ENCODE measurements at places on chromosomes 1 and 21.

DNA sequence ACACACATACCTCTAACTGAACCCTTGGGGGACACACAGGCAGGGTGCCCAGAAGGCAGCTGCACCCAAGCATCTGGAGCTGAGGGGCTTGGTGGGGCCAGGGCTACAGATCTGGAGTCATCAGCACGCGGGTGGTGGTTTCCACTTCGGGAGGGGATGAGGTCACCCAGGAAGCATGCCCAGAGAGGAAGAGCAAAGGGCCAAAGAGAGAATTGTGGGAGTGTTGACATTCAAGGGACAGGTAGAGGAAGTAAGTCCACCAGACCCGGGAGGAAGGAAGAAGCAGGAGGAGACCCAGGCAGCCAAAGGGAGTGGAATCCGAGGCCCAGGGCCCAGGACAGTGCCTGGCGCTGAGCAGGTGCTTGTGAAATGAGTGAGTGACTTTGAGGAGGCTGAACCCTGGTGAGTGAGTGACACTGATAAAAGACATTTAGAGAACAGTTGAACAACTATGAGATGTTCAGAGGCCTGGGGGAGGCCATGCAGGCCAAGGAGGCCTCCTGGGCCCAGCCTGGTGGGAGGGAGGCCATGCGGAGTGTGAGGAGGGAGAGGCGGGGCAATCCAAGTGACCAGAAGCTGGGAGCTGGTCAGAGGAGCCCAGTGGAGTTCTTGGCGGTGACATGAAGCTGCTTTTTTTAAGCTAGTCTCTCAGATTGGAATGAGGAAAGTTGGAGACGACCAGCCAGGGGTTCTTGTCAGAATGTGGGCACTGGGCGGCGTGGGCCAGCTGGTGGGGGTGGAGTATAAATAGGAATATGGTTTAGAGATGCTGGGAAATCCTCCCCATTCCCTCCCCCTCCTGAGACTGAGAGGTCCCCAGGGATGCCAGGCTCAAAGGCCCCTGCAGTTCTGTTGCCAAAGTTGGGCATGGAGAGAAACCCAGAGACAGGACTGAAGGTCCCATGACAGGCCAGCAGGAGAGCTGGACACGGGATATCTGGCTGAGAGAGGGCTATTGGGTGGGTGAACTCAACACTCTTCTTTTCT is 7.9 kb downstream of the CDK18 start:
- no peak for DNase-seq

DNA sequence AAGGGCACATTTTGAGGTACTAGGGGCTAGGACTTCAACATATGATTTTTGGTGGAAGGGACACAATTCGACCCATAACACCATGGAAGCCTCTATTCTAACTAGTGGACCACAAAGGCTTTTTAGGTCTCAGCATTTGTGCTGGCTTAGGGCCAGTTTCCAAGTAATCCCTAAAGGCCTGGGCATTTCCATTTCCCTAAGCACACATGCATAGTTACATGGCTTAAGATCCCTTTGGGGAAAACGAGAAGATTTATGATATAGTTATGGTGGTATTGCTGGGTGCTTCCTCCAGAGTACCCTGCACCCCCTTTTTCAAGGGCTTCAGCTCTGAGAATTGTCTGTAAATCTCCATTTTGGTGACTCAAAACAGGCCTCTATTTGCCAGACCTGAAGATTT is 28.2 kb upstream of the TMEM54 start:
- no peak for DNase-seq

DNA sequence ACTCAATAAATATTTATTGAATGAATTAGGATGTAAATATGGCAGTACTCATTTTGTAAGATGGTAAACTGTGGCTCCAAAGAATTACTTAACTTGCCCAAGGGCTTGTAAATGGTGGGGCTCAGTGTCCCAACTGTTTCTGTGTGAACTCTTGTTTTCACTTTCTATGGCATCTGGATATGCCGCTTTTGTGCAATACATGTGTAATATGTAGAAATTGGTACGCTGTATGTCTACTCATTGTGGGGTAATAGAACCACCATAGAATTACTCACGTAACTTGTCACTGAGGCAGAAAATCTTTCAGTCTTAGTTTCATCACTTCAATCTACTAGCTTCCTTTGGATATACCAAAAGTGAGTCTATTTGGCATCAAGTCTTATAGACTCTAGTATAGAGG is 977 bp downstream of the PRPF3 start:
- DNase-seq = no peak

GRCh38 chr1:59046730-59047157 is 250.2 kb upstream of the FGGY start:
- DNase-seq = no peak

- no peak for DNase-seq
These were observed 585.6 kb downstream of the PLPP3 start for GRCh38 chr1:55993646-55994318.

GRCh38 chr1:11418056-11418455 is 60.9 kb upstream of the DISP3 start:
- no peak for DNase-seq

GRCh38 chr1:217929213-217929885 is 298.2 kb downstream of the SPATA17 start:
- DNase-seq = no peak

- no peak for DNase-seq
These were observed 3.7 kb upstream of the PHACTR4 start for GRCh38 chr1:28365864-28366263.

GRCh38 chr1:32178380-32179192 is 889 bp upstream of the TXLNA start:
- DNase-seq = no peak

- DNase-seq = no peak
These were observed 16.4 kb upstream of the KIF21B start for GRCh38 chr1:201039876-201040275.

DNA sequence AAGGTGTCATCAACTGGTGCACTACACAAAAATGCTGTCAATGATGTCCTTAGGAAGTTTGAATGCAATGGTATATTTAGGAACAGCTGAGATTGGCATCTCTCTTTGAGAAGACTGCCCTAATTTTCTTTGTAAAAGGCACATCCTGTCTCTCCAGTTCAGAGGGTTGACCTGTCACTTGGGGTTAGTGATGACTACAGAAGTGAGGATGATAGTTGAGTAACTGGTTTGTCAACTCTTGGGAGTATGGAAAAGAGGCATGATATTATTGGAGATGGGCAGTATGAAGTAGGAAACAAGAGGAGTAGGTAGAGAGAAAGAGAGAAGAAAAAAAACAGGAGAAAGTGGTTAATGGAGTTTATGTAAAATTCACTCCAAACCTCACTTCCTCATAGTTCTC is 40.4 kb upstream of the PIGC start:
- DNase-seq = no peak

- DNase-seq = no peak
These were observed 35.8 kb downstream of the ECE1 start for GRCh38 chr1:21254335-21254951.

GRCh38 chr1:6285336-6285735 is 24.4 kb upstream of the GPR153 start:
- no peak for DNase-seq

DNA sequence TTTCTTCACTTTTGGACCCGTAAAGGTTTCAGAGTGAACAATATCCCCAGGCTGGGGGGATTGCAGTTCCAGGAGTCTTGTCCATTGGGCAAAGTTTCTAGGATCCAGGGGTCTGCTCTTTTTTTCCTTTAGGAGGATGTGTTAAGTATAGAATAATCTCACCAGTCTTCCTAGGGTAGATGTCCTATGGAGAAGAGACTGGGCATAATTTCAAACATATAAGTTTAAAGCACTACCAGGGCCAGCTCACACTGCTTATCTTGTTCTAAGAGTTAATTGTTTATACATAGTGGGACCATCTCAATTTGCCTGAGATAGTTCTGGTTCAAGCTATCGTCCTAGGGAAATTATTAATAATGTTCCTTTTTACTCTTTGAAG is 1.2 kb downstream of the CHI3L2 start:
- DNase-seq = no peak

DNA sequence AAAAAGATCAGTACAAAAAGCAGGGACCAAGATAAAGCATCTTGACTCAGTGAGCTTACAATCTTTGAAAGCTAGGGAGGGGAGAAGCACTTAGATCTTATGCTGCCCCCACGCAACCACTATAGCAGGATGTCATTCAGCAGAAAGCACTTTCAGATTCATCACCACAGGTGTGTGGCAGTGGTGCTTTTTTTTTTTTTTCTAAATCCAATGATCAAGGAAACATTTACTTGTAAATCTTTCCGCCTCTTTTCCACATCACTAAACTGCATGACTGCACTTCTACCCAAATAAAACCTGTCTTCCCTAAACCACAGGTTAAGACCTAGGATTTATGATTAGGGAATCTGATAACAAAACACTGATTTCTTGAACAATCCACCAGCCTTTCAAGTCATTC is 154.8 kb downstream of the SLC45A1 start:
- DNase-seq = no peak

DNA sequence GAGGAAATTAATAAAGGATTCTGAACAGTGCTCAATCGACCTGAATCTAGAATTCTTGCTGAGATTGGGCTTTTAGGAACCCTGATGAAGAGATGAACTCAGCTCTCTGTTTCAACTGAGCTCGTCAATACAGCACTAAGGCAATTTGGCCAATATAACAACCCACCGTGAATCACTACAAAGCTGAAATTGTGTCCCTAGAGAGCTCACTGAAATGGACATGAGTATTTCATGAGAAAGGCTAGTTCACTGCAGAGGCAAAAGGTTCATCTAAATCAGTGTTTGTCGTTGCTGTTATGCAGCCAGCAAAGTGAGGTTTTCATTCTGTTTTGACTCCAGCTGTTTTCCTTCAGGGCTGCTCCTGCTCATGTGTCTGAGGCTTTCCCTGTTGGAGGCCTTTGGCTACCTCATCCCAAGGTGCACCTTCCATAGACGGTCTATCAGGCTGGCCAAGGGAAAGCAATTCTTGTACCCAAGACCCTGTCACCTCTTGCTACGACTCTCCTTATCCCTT is 83.5 kb downstream of the URB2 start:
- no peak for DNase-seq

GRCh38 chr1:183652107-183652506 is 1.0 kb downstream of the APOBEC4 start:
- DNase-seq = no peak

DNA sequence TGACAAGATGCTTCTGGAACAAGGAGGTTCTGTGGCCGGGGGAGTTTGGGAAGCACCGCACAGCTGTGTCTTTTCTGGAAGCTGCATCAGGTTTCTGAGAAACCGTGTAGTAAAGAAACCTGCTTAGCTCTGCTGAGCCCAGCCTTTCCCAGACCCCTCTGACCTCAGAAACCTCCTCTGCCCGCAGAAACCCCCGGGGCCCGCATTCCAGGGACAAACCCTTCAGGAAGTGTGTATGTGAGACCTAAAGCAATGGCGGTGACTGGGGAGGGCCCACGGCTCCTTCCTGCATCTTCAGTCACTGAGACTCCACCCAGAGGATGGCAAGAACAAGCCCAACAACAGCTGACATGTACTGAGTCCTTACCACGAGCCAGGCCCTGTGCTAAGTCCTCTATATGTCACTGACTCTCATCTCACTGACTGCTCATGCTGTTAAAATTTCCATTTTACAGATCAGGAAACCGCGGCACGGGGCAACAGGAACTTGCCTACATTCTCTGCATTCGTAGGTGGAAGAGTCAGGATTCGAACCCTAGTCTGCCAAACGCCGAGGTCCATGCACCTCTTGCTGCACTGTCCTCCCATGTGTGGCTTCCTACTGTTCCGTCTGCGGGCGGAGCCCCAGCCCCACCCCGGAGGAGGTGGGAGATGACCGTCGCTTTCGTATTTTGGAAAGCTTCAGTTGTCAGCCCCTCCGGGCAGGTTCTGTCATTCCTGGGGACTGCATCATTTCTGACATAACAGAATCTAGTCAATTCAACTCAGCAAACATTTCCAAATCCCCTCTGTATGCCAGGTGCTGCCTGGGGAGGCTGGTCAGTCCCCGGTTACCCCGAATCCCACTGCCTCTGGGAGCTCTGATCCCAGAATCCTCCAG is 73.3 kb upstream of the KLHDC7A start:
- no peak for DNase-seq

DNA sequence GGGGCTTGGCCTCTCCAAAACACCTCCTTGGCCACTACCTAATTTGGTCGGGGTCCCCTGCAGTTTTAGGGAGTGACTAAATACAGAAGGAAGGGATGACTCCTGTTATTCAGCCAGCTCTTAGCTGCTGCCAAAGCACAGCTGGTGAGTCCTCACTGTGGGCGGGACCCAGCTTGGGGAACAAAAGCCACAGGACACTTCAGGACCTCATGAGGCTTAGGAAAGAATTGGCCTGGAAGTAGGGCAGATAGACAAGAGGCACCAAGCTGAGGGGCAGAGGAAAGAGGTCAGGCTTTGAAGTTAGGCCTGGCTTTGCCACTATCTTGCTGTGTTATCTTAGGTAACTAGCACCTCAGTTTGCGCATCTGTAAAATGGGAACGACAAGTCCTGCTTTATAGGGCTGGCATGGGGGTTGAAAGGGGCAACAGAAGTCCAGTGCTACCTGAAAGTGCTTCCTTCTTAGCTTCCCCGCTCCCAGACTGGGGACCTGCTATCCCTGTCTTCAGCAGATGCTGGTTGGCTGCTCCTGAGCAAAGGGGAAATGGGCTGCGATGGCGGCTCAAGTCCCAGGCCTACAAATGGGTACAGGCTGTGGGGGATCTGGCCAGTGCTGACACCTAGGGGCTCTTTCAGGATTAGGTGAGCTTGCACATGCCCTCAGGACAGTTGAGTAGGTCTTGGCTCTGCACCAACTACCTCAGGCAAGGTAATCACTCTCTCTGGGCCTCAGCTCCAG is 15.7 kb downstream of the IFI6 start:
- no peak for DNase-seq

- DNase-seq = no peak
These were observed 12.3 kb upstream of the SDC3 start for GRCh38 chr1:30920827-30921226.

- no peak for DNase-seq
These were observed 888 bp upstream of the COL18A1 start for GRCh38 chr21:45403825-45404729.

GRCh38 chr1:165871311-165872067 is 44.1 kb downstream of the UCK2 start:
- peak; percentile 9 for DNase-seq

GRCh38 chr1:72178266-72178665 is 104.1 kb downstream of the NEGR1 start:
- no peak for DNase-seq

DNA sequence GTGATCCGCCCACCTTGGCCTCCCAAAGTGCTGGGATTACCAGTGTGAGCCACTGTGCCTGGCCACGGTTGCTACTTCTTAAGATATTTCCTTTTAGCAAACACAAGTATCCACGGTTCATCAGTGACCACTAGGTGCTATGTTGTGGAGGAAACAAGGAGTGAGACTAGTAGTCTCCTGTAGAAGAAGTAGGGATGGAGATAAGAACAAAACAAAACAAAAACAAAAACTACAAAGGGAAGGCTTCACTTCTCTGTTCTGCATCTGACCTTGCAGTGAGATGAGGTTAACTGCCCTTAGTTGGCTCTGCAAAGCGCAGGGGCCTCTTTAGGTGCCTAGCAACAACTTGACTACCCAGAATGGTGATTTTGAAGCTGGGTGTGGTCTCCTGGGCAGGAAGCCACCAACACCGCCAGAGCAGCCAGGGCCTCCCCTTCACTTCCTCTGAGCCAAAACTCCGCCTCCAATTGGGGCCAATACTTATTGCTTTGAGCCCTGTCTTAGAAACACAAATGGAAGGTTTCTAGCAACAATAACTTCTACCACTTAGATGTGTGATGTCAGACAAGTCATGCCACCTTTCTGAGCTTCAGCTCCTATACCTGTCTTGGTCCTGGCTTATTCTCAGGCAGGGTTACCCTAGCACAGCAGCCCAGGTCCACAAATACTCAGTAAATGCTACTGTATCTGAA is 12.8 kb upstream of the CDC42 start:
- DNase-seq = peak; percentile 85
